Suppressor macrophage (primary cell): ENCODE measurements at places on chromosomes 2 and 18.
A peak's percentile ranks its signal among the peaks of the same experiment; 100 is the strongest.

DNA sequence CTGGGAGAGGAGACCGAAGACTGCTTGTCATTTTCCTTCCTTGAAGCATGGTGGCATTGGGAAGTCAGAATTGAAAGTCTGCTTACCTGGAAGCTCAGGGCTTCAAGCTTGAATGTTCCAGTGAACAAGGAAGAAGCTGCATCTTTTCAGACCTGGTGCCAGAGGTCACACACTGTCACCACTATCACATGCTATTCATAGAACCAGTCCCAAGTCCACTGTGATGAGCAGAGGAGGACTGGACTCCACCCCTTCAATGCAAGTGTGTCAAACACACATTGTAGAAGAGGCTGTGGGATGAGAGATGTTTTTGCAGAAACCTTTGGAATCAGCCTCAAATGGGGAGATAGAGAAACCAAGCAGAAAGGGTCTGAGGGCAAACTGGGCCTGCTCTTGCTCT, 81.4 kb downstream of the LYPD1 start:
- DNase-seq, result no peak

GRCh38 chr18:12694032-12694431, 8.5 kb downstream of the CEP76 start:
- no peak for DNase-seq

- DNase-seq, result no peak
Measured at GRCh38 chr2:42068571-42069178, 20.9 kb downstream of the PKDCC start.

DNA sequence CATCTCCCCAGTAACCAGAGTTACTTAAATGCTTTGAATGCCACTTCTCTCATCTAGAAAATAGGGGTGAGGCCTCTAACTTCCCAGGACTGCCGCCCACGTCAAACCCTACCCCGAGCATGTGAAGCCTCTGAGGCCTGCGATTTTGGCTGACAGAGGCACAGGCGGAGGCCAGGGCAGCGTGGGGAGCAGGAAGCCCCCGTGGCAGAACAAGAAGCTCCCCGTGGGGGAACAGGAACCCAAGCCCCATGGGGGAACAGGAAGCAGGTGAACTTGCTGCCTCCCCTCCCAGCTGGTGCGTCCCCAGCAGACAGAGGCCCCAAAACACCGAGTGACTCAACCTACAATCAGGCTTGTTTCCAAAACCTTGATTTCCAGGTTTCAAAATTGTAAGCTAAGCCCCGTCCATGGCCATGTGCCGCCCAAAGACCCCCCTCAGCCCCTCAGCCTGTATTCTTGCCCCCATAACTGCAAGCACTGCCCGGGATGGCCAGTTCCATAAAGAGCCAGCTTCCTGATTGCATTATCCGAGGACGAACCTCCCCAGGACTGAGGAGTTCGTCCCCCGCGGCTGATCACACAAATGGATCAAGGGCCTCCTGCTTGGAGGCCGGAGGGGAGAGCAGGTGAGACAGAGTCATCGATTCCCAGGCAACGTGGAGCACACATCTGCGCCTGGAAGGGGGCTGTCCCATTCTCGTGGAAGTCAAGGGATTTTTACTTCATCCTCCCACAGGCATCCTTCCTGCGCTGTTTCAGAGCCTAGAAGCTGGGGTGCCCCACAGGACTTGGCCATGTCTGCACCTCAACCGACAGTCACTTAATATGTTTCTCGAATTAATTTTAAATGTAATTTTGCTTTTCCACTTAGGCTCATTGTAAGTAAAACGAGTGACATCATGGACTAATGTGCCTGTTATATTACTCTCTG, 36.3 kb upstream of the CTDP1 start:
- peak; percentile 88 for DNase-seq

DNA sequence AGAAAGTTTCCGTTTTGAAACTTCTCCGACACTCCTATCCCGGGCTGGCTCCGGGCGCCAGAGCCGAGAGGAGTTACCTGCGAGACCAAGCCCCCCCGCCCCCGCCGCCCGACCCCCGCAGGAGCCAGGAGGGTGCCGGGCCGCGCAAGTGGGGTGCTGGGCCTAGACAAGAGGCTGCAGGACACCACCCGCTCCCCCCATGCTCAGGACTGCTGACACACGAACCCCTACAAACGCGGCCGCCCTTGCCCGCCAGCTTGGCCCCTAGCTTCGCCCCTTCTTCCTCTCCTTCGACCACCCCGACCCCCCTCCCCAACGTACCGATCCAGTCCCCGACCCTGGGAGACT, 497 bp downstream of the PLA2R1 start:
- DNase-seq, result no peak

DNA sequence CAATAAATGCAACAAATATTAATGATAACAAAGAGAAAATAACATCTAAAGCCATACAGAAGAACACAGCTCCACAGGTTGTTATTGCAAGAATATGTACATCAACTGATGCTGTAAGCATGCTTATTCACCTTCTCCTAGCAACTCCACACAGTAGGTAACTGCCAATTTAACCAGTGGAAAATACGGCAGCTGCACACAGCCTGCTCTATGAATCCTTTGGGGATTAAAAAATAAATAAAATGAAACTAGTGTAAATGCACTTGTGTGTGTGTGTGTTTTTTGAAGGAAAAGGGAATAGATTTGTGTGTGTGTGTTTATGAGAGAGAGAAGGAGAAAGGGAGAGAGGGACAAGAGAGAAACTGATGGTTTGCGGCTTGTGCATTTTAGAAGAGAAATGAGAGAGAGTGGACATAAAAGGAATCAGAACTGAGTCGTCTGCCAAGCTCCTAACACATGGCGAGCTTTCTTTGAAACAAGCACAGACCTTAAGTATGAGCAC, 96.2 kb upstream of the PDE1A start:
- no peak for DNase-seq

DNA sequence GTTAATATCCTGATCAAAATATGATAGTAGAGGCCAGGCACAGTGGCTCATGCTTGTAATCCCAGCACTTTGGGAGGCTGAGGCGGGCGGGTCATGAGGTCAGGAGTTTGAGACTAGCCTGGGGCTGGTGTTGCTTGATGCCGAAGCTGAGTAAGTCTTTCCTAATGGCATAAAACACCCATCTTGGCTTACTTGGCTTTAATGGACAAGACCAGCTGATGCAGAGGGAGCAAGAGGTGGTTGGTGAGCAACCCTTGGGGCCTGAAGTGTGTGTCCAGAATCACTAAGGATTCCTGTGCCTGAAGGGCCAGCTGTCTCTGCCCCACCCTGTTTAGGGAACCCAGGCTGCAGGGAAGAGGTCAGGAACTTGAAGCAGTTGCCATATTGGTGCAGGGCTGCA, 217.2 kb downstream of the ARL4C start:
- DNase-seq, result no peak

GRCh38 chr2:177334940-177335543, 57.5 kb upstream of the AGPS start:
- peak; percentile 69 for DNase-seq

- DNase-seq, result no peak
Measured at GRCh38 chr18:59628995-59629394, 68.2 kb downstream of the CCBE1 start.

DNA sequence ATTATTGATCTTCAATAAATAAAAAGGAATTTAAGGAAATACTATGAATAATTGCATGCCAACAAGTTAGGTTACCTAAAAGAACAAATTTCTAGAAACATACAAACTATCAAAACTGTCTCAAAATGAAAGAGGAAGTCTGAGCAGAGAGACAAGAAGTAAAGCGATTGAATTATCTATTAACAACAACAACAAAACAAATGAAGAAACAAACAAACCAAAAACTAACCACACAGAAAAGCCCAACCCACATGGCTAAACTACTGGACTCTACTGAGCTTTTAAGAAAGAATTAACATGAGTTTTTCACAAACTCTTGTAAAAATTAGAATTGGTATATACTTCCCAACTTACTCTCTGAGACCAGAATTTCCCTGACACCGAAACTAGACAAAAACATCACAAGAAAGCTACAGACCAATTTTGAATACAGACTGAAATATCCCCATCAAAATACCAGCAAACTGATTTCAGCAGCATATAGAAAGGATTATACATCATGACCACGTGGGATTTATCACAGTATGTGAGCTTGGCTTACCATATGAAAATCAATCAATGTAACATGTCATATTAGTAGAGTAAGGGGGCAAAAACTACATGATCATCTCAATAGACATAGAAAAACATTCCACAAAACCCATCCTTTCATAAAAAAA, 16.6 kb upstream of the GALNT1 start:
- no peak for DNase-seq

DNA sequence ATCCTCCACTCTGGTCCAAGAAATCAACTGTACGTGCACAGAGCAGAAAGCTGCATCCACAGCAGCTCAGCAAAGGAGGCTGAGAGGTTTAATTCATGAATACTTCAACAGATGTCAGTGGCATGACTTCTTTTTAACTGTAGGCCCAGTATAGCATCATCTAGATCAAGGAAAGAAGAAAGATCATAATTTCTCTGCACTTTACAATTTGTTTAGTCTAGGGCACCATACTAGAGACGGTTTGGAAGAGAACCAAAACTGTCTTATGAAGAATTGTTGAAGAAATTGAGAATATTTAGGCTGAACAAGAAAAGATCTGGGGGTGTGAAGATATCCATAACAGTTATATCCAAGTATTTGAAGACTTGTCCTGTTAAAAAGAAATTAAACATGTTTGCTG, 30.5 kb upstream of the MAP3K20 start:
- no peak for DNase-seq

GRCh38 chr2:100195942-100196341, 53.6 kb upstream of the AFF3 start:
- no peak for DNase-seq

DNA sequence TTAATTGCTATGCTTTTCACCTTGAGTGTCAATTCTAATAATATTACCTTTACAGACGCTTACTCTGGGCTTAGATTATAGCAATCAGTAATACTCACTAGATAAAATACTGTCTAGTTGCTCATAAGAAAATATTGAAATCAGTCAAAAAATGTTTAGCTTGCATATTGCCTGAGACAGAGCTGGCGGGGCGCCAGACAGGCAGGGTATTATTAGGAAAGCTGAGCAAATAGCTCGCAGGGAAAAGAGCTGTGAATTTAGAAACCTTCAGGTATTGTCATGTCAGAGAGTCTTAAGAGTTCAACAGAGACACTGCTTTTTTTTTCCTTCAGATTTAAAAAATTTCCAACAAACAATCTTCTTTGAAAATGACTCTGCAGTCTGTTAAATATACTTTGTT, 118.4 kb downstream of the MEIS1 start:
- peak; percentile 4 for DNase-seq

DNA sequence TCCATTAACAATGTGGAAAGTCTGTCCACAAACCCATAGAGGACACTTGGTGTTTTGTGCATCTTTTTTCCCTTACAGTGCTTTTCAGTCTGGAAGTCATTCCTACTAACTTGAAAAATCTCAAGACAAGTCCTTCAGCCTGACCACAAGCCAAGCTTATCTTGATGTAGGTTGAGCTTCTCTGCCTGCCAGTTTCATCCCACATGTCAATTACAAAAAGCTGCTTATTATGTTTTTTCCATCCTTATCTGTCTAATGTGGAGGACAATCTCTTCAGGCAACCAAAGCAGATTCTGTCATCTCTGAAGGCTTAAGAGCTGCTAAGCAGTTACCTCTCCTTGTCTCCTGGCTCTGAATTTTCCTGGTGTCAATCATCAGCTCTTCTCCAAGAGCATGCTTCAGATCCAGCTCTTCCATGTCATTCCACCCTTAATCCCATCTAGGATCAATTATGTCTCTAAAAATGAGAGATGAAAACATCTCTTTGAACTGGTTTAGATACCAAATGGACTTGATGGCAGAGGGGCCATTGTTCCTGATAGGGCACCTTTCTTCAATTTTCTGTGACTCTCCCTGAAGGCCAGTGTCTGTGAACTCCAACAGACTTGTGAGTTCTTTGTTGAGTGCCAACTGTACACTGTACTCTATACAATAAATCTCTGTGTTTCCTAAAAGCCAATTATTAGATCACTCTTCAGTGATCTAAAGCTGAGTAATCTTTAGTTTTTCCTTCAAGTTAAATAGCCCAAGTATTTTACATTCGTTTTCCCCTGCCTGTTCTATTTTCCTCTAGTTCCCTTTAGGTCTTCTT, 208.6 kb downstream of the RBM43 start:
- no peak for DNase-seq

- DNase-seq, result no peak
Measured at GRCh38 chr2:58475756-58476155, 234.6 kb upstream of the FANCL start.

DNA sequence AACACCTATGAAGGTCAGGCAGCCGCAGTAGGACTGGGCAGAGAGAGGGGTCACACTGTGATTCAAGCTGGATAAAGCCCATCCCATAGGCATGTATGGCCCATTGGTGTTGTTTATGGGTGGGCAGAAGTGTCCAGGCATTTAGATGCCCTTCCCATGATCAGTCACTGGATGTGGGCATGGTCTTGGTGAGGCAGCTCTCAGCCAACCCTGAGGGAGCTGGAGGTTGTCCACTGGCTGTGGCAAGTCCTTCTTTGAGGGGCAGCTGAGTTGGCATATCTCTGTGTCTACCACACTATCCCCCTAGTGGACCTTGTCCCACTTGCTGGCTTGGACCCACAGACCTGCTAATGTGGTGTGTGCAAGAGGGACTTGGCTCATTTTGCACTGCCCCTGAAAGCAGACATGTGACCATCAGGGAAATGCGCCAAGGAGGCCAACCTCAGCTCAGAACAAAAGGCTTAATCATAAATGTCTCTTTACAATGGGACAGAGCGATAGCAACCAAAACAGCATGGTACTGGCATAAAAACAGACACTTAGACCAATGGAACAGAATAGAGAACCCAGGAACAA, 82.0 kb downstream of the TMEM17 start:
- DNase-seq, result no peak

- DNase-seq, result no peak
Measured at GRCh38 chr2:168585700-168586099, 129.6 kb downstream of the CERS6 start.

DNA sequence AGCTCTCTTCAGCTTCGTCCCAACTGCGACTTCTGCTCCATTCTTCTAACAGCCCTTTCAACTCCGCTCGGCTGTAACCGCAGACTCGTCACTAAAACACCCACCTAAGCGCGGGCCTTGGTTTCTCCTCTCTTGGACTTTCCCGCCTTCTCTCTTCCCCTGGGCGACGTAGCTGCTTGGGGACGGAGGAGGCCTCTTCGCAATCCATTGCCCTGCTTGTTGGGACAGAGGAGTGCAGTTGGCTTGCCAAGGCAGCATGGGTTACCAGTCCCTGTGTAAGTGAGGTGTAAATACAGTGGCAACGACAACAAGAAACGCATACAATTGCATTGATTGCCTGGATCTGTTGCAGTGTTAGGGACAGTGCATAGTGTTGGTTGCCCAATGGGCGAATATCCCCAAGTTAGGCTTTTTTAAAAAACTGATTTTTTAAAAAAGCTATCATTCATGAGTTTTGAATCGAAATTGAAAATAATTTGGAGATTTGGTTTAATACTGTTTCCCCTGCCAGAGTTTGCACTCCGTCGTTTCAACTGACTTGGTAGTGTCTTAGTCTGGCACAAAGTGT, 484 bp upstream of the DARS1 start:
- peak; percentile 70 for DNase-seq

- no peak for DNase-seq
Measured at GRCh38 chr18:69444221-69444620, 43.5 kb downstream of the DOK6 start.

DNA sequence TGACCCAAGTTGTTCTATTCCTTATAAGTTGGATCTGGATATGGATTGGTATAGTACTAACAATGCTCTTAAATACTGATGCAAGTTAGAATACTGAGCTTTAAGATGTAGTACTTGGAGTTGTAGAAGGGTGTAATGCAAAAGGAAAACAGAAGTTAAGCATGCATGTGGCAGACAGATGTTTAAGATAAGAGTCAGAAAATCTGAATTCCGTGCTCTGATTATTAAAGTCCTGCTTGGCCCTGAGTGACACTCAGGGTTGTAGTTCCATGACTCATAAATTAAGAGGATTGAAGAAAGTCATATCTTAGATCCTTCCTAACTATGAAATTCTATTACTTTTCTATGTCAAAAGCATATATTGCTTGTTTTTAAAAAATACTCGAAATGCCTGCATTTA, 250.6 kb downstream of the RPRM start:
- no peak for DNase-seq
